ENCODE measurements at places on chromosomes 12 and 14. TPM values are rescaled to one million over a fixed set of nuclear protein-coding genes. Genes with fewer than 3 reads are reported as not detected.

DNA sequence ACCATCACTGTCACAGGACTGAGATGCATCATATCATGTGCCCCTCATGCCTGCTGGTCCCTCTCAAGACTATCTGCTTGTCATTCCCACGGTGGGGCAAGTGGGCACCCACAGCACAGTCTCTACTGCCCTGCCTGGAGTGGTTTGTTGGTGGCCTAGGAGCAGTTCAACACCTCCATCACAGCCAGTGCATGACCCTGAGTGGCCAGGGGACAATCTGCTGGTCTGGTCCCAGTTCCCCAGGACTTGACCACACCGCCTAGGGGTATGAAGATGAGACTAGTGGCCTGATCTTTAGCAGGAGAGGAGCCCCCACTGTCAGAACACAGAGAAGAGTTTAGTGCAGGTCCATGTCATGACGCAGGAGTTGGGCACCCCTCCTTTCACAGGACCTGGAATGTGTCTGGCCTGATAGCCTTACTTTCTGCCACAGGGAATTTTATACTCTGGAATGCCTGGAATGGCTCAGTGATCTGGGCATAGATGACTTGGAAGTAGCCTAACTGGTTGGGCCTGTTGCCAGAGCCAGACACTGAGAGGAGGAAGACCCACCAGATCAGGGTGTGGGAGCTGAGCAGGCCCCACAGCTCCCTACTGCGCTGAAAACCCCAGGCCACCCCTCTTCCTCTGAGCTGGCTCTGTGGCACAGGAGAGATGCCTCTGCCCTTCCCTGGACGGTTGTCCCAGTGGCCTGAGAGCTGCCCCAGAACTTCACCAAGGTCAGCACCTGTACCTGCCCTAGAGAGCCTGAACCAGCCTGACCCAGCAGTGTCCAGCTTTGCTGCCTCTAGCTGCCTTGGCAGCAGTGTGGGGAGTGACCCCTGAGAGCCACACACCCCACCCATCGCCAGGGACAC lies 83.3 kb downstream of the PUS7L start:
- ATAC-seq, result no peak

DNA sequence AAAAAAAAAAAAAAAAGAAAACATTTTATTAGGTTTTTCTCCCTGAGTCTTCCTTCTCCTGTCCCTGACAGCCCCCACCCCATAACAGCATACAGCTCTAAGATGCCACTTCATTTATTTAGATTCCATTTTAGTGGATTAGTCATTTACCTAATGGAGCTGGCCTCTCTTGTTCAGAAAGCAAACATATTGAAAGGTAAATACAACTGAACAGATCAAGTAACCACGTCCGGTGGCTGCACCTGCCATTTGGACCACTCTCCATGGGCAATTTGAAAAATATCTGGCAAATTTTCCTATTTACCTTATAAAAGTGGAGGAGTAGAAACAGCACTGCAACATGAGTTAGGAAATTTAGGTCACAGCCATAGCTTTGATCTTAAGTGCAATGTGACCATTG lies 254.6 kb downstream of the C12orf42 start:
- ATAC-seq, result no peak

- no peak for ATAC-seq
Observed at GRCh38 chr14:22821193-22822015, 6.2 kb upstream of the SLC7A7 start.

DNA sequence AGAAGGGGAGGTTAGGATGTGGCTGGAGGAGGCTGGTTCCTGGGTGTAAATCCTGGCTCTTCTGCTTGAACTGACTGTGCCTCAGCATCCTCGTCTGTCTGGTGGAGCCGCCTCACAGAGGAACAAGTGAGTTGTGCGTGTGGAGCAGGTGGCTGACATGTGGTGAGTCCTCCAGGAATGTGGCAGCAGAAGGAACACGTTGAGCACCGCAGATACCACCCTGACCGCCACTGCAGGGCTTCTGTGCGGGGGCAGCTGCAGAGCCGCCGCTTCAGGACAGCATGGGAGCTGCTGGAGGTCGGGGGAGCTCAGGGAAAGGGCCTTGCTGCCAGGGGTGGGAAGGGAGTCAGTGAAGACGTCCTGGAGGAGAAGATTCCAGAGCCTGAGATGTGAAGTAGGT lies 48.9 kb downstream of the TRAF3 start:
- no peak for ATAC-seq

GRCh38 chr12:26102953-26103352 lies 21.9 kb downstream of the BHLHE41 start:
- no peak for ATAC-seq

- no peak for ATAC-seq
Observed at GRCh38 chr14:26791117-26791806, 193.4 kb upstream of the NOVA1 start.

DNA sequence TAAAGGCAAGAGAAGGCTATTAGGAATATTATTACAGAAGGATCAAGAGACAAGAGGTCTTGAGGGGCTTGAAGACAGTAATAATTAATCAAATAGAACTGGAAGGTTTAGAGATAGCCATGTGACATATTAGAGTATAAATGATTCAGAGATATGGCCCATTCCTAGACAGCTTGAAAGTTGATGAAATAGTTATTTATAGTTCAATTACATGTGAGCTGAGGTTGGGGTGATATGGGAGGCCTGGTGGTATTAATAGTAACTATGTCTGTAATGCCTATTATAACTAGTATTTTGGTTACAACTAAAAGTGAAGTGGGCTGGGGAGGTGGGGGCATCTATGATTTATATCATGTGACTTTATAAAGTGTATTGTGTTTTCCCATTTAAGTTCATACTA lies 14.1 kb upstream of the MIS18BP1 start:
- no peak for ATAC-seq

- ATAC-seq, result peak; percentile 60
Observed at GRCh38 chr14:75428230-75429104, 645 bp downstream of the JDP2 start.

DNA sequence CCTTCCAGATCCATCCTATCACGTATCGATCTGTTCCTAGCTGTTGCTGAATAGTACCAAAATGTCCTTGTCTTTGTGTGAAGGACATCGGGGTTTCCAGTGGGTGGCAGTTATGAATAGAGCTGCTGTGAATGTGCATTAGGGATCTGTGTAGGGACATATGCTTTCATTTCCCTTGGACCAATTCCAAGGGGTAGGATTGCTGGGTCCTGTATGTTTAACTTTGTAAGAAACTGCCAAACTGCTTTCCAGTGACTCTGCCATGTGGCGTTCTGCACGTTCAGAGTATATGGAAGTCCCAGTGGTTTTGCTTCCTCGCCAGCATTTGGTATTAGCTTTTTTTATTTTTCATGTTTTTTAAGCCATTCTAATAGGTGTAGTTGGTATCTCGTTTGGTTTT lies 28.6 kb downstream of the PACS2 start:
- ATAC-seq, result no peak

- ATAC-seq, result peak; percentile 66
Observed at GRCh38 chr14:75610834-75611233, 32.4 kb downstream of the FLVCR2 start.

GRCh38 chr14:56686416-56686815 lies 106.8 kb downstream of the TMEM260 start:
- ATAC-seq, result no peak

GRCh38 chr14:86915406-86915805 lies 1077.6 kb downstream of the GALC start:
- ATAC-seq, result no peak

GRCh38 chr14:49621114-49621881 lies 699 bp downstream of the MGAT2 start:
- ATAC-seq, result peak; percentile 7

GRCh38 chr12:131831635-131832041 lies 3.4 kb downstream of the MMP17 start:
- ATAC-seq, result no peak

- ATAC-seq, result no peak
Observed at GRCh38 chr14:63952933-63953437, 100.2 kb downstream of the SYNE2 start.

- ATAC-seq, result no peak
Observed at GRCh38 chr12:70772836-70773235, 135.6 kb upstream of the PTPRB start.

DNA sequence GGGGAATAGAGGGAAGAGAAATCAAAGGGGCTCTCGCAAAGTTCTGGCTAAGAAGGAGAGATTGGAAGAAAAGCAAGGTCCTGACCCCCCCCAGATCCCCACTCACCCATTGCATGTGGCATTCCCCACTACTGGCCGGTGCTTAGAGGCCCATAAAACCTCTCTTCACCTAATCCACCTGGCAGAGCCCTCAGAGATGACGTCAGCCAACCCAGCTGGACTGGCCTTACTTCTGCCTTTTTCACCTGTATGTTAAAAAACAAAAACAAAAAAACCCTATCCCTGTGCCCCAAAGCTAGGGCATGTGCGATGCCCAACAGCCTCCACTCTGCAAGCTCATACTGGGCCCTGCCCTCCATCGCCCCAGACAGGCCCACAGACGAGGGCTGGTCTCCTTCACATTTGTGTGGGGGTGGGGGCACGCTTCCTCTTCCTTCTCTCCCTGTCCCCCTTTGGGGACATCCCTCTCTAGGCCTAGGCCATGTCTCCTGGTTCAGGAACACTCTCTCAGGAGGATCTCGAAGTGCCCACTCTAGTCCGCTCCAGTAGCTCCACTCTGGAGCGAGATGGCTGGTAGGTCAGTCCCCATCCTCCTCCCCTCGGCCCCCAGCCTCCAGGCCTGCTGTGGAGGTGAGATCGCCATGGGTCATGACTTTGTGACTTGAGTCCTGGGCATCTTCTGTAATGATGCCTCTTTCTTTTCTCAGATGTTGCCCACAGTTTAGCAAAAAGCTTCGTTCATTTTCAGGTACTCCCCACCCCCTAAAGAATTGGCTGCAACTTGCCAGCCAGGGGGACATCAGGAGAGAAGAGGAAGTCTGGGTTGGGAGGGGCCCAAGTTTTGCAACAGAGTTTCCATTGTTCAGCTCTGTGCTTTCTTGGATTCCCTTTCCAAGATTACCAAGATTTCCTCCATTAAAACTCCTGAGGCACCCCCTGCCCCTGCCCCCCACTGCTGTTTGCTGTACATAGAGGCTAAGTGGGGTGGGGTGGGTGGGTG lies 37.0 kb downstream of the FIGNL2 start:
- no peak for ATAC-seq

GRCh38 chr14:50560931-50561285 lies 963 bp downstream of the ATL1 start:
- peak; percentile 73 for ATAC-seq

- ATAC-seq, result no peak
Observed at GRCh38 chr14:22848351-22849164, 12.2 kb downstream of the MMP14 start.

DNA sequence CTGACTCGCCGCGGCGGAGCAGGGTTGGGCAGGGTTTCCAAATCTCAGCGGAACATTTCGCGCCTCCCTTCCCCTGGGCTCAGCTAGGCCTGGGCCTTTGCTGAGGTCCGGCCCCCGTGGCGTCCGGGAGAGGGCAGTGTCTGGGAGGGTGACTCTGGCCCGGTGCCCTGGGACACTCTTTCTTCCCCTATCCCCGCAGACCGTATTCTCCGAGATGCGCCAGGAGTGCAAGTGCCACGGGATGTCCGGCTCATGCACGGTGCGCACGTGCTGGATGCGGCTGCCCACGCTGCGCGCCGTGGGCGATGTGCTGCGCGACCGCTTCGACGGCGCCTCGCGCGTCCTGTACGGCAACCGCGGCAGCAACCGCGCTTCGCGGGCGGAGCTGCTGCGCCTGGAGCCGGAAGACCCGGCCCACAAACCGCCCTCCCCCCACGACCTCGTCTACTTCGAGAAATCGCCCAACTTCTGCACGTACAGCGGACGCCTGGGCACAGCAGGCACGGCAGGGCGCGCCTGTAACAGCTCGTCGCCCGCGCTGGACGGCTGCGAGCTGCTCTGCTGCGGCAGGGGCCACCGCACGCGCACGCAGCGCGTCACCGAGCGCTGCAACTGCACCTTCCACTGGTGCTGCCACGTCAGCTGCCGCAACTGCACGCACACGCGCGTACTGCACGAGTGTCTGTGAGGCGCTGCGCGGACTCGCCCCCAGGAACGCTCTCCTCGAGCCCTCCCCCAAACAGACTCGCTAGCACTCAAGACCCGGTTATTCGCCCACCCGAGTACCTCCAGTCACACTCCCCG lies 3.0 kb downstream of the WNT1 start:
- ATAC-seq, result peak; percentile 4

DNA sequence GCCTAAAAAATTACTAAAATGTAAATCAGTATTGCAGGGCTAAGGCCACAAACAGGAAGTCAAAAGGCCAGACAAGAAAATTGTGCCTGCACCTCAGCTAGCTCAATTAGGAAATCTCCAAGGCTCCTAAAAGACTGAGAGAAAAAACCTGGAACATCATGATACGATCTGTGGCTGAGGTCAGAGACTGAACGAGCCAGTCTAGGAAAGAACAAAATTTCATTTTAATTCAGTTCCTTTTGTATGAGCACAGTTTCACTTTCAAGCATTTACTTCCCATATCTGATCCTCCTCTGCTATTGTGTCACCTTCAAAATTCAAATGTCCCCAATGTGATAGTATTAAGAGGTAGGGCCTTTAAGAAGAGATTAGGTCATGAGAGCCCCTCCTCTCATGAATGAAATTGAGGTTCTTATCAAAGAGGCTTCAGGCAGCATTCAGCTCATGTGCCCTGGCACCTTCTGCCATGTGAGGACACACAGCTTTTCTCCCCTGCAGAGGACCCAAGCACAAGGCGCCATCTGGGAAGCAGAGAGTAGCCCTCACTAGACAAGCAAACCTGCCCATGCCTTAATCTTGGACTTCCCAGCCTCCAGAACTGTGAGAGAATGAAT lies 14.8 kb downstream of the PRKAB1 start:
- peak; percentile 36 for ATAC-seq

DNA sequence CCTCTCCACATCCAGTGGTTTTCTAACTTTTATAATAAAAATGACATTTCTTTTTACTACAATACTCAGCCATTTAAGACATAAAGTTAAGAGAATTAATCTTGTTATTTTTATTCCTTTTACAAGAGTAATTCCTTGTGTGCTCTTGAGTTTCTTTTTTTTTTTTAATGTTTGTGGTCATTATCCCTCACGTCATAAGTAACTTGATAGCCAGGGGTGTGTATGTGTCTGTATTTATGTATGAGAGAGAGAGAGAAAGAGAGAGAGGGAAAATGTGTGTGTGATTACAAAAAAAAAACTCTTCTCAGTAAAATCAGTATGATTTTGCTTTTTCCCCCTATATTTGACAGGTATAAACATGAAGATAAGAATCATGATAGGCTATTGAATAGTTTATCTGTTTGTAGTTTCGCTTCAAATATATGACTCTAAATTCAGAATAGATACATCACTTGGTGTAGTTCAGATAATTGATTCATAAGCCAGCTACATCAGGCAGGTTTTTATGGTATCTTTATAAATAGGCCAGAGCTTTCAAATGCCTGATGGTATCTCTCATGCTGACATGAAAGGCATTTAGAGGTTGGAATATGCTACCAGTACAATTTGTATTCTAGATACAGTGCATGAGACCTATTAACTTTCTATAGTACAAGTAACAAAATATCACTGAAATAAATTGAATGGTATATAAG lies 34.9 kb downstream of the RERGL start:
- no peak for ATAC-seq

ADGRD1 gene
- 2.7 TPM for total RNA-seq

SMCO2 gene
- total RNA-seq, result 0.41 TPM

FOXN4 gene
- total RNA-seq, result not detected

C12orf56 gene
- not detected for total RNA-seq

CMKLR1 gene
- not detected for total RNA-seq

SOAT2 gene
- total RNA-seq, result 1.1 TPM

SLC25A21 gene
- total RNA-seq, result not detected

IFNG-AS1 gene
- total RNA-seq, result not detected

CPNE6 gene
- not detected for total RNA-seq

FGF6 gene
- not detected for total RNA-seq

POTEM gene
- not detected for total RNA-seq

NCAPD2 gene
- total RNA-seq, result 176 TPM

MIS18BP1 gene
- total RNA-seq, result 52.2 TPM

OASL gene
- total RNA-seq, result 5.2 TPM

All from activated T-helper 17 cell treated with anti-CD3 and anti-CD28 coated beads, Interleukin-2, amount 50 U/mL, for 72 hours (primary cell).